ENCODE measurements at places on chromosomes 3 and 15. TPM values are rescaled to one million over a fixed set of nuclear protein-coding genes. Genes with fewer than 3 reads are reported as not detected.

NOX5 gene
- total RNA-seq, result 1.5 TPM

DNA sequence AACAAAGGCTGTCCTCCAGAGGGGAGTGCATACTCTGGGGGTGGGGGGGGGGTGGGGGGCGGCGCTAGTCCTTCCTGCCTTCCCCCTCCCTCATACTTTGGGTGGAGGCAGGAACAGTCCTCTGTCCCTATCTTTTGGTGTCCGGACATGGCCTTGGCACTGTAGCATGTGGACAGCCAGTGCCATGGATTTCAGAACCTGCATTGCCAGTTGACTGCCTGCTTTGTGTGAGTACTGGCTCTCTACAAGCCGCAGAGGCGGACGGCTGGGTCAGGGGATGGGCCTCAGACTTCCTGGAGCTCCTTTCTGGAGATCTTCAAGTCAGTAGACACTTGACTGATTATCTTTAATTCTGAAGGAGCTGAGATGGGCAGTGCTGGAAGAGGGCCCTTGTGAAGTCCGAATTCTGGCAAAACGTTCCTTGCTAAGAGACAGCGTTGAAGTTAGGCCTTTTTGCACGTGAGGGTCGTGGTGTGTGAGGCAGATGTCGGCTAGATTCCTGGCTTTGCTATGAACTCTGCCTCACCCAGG, 2.5 kb downstream of the CLDN11 start:
- H3K27ac ChIP-seq, result no peak overlapping the region
- H3K36me3 ChIP-seq, result no peaks in the 10 kb centered on the region
- H3K4me3 ChIP-seq, result no peak overlapping the region
- DNase-seq, result no peak

- no peak overlapping the region for H3K4me3 ChIP-seq
- DNase-seq, result no peak
- H3K4me1 ChIP-seq, result no peaks in the 10 kb centered on the region
- no peak overlapping the region for H3K27ac ChIP-seq
- no peaks in the 10 kb centered on the region for H3K27me3 ChIP-seq
Measured at GRCh38 chr3:52065264-52065756, 8.9 kb upstream of the DUSP7 start.

DNAH12 gene
- 0.22 TPM for total RNA-seq

SPTSSB gene
- total RNA-seq, result 1.2 TPM

GRCh38 chr3:25460751-25461150, 32.7 kb downstream of the RARB start:
- H3K36me3 ChIP-seq, result no peaks in the 10 kb centered on the region
- H3K4me3 ChIP-seq, result no peak overlapping the region
- H3K27ac ChIP-seq, result no peak overlapping the region
- H3K27me3 ChIP-seq, result no peaks in the 10 kb centered on the region
- H3K4me1 ChIP-seq, result peaks cover 35% of the 10 kb centered on the region

GRCh38 chr15:32642667-32643435, 1.3 kb downstream of the SCG5 start:
- DNase-seq, result no peak
- H3K4me1 ChIP-seq, result no peaks in the 10 kb centered on the region
- no peak overlapping the region for H3K4me3 ChIP-seq

DNA sequence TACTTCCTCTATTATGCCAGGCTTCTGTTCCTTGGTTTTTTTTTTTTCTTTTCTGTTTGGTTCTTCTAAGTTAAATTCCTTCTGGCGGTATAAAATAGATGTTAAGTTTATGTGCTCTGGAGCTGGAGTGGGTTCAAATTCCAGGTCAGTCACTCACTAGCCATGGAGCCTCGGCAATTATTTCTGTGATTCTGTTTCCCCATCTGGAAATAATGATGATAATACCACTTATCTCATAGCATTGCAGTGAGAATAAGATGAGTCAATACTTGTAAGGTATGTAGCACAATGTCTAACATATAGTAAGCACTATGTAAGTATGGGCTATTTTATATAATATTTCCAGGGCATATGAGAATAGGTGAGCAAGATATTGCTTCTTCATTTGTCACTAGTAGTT, 33.2 kb upstream of the ZDHHC23 start:
- no peak overlapping the region for H3K27ac ChIP-seq
- H3K4me1 ChIP-seq, result peaks cover 4% of the 10 kb centered on the region
- DNase-seq, result no peak
- H3K27me3 ChIP-seq, result no peaks in the 10 kb centered on the region
- H3K4me3 ChIP-seq, result no peak overlapping the region

DNA sequence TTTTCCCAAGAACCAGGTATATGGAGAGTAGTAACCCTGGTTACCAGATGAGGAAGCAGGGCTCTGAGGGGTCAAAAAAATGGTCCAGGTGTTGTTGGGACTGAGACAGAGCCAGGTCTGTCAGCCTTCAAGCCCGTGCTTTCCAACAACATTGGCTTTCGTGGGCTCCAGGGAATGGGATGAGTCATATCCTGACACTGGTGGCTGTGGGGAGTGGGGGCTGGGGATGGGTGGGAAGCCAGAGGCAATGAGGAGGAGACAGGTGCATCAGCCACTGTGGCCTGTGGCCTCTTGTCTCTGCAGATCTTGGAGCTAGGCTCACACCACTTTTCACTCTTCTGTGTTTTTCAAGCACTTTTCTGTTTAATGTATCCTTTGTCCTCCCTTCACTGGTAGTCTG, 38.2 kb downstream of the CORO2B start:
- no peaks in the 10 kb centered on the region for H3K36me3 ChIP-seq
- H3K27me3 ChIP-seq, result no peaks in the 10 kb centered on the region
- H3K4me1 ChIP-seq, result no peaks in the 10 kb centered on the region
- no peak overlapping the region for H3K27ac ChIP-seq
- DNase-seq, result no peak

DNA sequence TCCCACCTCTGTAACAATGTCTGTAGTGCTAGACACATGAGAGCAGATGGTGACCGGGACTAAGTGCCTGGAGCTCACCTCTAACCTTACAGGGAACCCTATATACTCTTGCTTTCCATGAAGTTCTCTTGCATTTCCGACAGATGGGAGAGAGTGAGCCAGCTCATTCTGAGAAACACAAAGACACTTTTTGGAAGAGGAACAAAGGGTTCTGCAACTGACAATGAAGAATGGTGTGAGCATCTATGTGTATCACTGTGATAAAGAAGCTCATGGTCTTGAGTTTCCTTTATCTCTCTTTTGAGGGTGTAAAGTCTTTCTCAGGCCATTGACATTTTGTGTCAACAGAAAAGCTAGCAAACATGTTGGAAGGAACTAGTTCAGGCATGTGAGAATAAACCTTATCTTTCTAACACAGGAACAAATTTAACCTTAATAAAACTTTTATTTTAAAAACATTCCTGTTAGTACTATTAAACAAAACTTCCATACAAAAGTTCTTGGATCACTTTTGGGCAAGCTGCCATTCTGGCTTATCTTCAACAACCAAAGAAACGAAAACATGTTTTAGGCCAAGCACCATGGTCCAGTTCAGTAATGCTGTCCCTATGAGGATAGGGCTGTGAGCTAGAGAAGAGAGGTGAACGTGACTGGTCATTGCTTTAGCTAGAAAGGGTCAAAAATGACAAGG, 142.7 kb downstream of the THRB start:
- no peaks in the 10 kb centered on the region for H3K27me3 ChIP-seq
- no peak for DNase-seq
- H3K4me1 ChIP-seq, result peaks cover 2% of the 10 kb centered on the region
- H3K27ac ChIP-seq, result no peak overlapping the region
- no peaks in the 10 kb centered on the region for H3K36me3 ChIP-seq

- DNase-seq, result no peak
- H3K27ac ChIP-seq, result no peak overlapping the region
- H3K4me3 ChIP-seq, result no peak overlapping the region
- no peaks in the 10 kb centered on the region for H3K4me1 ChIP-seq
- no peaks in the 10 kb centered on the region for H3K27me3 ChIP-seq
Measured at GRCh38 chr3:77190374-77190773, 150.5 kb downstream of the ROBO2 start.

DNA sequence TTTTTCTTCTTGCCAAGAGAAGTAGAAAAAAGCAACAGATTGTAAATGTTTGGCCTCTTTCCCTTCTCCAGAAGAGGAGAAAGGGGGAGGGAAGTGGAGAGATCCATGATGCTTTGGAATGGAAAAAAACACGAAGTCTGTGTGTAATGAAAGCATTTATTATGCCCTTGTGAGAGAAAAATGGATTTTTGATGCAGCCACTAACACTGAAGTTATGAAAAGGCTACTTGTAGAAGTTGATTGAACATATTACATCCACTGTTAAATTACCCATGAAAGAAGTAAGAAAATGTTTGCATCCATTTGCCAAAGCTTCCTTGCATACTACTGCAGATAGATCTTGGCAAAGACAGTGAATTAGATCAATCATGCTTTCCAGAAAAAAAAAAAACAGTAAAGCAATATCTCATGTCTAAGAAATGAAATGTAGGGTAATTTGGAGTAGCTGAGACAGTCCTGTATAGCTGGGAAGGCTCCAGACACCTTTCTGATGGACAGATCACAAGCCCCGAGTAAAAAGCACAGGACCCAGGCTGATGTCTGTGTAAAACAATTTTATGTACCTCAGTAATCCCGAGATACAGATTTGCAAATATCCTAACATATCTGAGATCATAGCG, 295.5 kb downstream of the PLOD2 start:
- no peak overlapping the region for H3K27ac ChIP-seq
- no peak for DNase-seq
- no peaks in the 10 kb centered on the region for H3K36me3 ChIP-seq
- no peak overlapping the region for H3K4me3 ChIP-seq

MUC20 gene
- 98.1 TPM for total RNA-seq

GRCh38 chr3:100068826-100069225, 45.5 kb downstream of the FILIP1L start:
- no peaks in the 10 kb centered on the region for H3K36me3 ChIP-seq
- no peak overlapping the region for H3K27ac ChIP-seq
- no peak overlapping the region for H3K4me3 ChIP-seq
- H3K27me3 ChIP-seq, result no peaks in the 10 kb centered on the region
- DNase-seq, result peak; percentile 73
- H3K4me1 ChIP-seq, result no peaks in the 10 kb centered on the region

GRCh38 chr3:70582803-70583202, 270.4 kb upstream of the MDFIC2 start:
- no peaks in the 10 kb centered on the region for H3K27me3 ChIP-seq
- H3K4me3 ChIP-seq, result no peak overlapping the region
- no peak for DNase-seq
- H3K4me1 ChIP-seq, result no peaks in the 10 kb centered on the region
- no peak overlapping the region for H3K27ac ChIP-seq

GRCh38 chr3:134605556-134605955, 45.3 kb downstream of the KY start:
- H3K4me1 ChIP-seq, result no peaks in the 10 kb centered on the region
- no peak for DNase-seq
- no peaks in the 10 kb centered on the region for H3K36me3 ChIP-seq
- H3K27ac ChIP-seq, result no peak overlapping the region
- H3K27me3 ChIP-seq, result peaks cover 90% of the 10 kb centered on the region

GRCh38 chr3:10228248-10228950, 19.9 kb upstream of the TATDN2 start:
- no peaks in the 10 kb centered on the region for H3K27me3 ChIP-seq
- no peak for DNase-seq
- H3K4me3 ChIP-seq, result no peak overlapping the region
- no peaks in the 10 kb centered on the region for H3K36me3 ChIP-seq
- no peak overlapping the region for H3K27ac ChIP-seq
- H3K4me1 ChIP-seq, result peaks cover 10% of the 10 kb centered on the region

GRCh38 chr3:2976796-2977195, 133.4 kb downstream of the IL5RA start:
- H3K27ac ChIP-seq, result no peak overlapping the region
- H3K4me1 ChIP-seq, result no peaks in the 10 kb centered on the region
- H3K27me3 ChIP-seq, result 0 out of 2 replicates have a peak, but pooled peaks cover 6% of the 10 kb centered on the region

CYP11A1 gene
- total RNA-seq, result 7.1 TPM

GRCh38 chr15:93826293-93826692, 405.1 kb upstream of the MCTP2 start:
- H3K4me3 ChIP-seq, result no peak overlapping the region
- no peaks in the 10 kb centered on the region for H3K36me3 ChIP-seq
- H3K4me1 ChIP-seq, result no peaks in the 10 kb centered on the region
- no peak overlapping the region for H3K27ac ChIP-seq

- H3K27me3 ChIP-seq, result no peaks in the 10 kb centered on the region
- H3K27ac ChIP-seq, result peak overlapping the region; percentile 90
- H3K4me3 ChIP-seq, result peak overlapping the region; percentile 2
- DNase-seq, result no peak
- peaks cover 62% of the 10 kb centered on the region for H3K36me3 ChIP-seq
Measured at GRCh38 chr3:111936191-111936841, 42.5 kb upstream of the ABHD10 start.

DNA sequence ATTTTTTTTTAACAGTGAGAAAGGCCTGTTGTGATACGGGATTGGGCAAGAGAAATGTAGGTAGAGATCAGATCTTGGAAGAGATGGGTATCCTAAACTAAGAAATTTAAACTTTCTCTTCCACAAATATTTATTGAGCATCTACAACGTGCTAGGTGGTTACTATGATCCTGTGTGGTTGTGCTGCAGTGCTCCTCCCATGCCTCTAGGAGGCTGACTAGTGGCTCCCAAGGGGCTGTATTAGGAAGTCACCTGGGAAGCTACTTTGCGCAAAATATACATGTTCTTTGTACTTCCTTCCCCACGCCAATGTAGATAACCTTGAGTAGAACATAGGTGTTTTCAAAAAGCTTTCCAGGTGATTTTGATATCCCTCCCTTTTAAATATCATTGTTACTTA, 27.2 kb downstream of the USP3 start:
- H3K27ac ChIP-seq, result no peak overlapping the region
- H3K4me1 ChIP-seq, result no peaks in the 10 kb centered on the region
- DNase-seq, result no peak
- H3K4me3 ChIP-seq, result no peak overlapping the region

DNA sequence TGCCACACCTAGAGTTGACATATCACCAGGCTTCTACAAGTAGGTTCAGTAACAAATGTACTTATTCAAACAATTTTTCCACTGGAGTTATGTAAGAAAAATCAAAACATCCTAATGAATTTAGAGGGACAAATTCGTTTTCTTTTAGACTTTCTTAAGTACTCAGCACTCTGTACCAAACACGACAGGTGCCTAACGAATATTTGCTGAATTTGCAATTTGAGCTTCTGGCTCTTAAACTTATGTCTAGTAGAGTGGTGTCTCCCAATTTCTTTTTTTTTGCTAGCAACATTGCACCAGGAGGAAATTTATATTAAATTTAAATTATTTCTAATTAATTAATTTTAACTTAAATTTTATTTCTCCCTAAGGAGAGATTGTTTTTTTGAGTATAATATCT, 397.0 kb downstream of the CNTN3 start:
- H3K27me3 ChIP-seq, result no peaks in the 10 kb centered on the region
- no peaks in the 10 kb centered on the region for H3K36me3 ChIP-seq
- no peak for DNase-seq
- no peaks in the 10 kb centered on the region for H3K4me1 ChIP-seq
- no peak overlapping the region for H3K4me3 ChIP-seq

ABCF3 gene
- total RNA-seq, result 137 TPM

EBLN2 gene
- 5.5 TPM for total RNA-seq

Measured in PC-9 (cell line).